ENCODE measurements at places on chromosomes 3 and 15.

DNA sequence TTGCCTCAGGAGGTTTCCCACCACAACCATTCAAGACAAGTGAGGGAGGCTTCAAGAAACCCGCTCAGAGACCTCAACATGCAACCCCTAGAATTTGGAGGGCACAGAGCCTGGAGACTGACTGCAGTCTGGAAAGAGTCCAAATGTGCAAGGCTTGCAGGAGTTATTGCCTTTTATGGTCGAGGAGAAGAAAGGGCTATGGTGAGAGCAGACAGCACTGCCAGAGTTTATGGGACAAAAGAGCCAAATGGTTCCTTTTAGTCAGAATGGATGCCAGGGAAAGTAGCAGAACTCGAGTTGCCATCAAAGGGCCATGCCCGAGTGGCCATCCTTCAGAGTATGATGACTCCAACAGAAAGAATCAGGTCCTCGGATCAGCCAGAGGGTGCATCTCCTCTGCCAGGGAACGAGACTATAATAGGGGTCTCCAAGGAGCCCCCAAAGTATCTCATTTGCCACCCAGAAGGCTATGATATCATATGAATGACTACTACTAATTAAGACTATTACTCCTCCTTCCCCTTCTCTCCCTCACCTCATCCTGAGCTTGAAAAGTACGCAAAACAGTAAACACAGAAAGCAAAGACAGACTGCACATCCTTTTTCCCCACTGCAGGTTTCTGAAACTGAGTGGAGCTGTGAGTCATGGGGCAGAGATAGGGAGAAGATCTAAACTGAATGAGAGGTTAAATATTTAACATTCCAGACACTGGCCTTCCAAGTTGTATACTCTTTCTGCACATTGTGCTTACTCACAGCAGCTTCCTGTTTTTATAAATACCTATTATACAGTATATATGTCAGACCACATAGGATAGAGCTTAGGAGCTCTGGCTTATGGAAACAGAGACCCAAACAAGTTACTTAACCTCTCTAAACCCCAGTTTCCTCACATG, 33.9 kb upstream of the TMCO5A start:
- DNase-seq: no peak

DNA sequence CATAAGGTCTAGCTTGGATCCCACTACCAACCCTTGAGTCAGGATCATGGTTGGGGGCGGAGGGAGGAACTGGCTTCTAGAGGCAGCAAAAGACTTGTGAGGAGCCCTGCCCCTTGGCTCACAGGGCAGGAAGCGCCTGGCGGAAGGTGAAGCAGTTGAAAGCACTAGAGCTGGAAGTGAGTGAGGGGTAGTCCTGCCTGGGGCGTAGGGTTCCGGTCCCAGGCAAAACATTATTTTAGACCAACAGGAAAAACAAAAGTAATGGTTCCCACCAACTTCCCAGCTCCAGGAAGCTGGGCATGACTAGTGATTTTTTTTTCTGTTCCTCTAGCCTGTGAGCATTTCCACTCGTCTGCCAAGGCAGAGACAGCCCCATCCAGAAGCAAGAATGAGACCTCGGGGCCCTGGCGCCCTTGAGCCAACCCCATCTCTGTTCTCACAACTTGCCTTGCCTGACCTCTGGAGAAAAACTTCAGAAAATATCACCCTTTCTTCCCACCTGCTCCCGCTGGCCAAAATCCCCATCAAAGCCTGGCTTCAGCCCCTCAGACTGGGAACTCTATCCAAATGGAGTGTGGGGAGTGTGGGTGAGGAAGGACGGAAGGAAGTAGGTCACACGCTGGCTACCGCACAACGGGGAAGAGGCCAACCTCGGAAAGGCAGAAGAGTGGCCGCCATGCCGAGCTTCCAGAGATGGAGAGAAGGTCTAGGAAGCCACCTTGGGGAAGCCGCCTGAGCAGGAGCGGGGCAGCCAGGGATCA, 57.5 kb downstream of the RBPMS2 start:
- DNase-seq: no peak

DNA sequence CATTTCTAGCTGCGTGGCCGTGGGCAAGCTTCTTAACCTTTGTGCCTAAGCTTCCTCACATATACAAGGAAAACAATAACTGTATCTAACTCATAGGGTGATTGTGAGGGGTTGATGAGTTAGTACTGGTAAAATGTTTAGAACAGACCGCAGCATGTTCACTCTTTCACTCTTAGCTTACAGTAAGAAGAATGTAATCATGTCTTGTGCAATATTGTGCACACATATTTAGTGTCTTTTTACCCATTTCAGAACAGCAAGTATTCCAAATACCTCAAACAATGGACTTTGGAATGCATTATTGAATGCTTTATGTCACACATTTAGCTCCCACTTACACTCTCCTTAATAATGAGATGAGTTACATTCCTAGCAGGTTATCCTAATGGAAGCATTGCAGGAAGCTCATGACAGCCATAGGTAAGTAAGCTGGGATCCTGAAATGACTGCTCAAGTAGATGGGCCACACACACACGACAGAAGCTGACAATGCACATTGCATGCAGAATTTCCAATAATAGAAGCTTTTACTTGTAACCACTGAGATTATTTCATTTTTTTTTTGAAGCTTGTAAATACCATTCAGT, 468.9 kb upstream of the WNT5A start:
- no peak for DNase-seq

GRCh38 chr3:196096382-196096953, 14.6 kb upstream of the TFRC start:
- no peak for DNase-seq

Data from activated gamma-delta T cell treated with anti-CD3 and anti-CD28 coated beads, Interleukin-2, amount 50 U/mL, for 16 hours (primary cell).